ENCODE measurements at places on chromosomes 2 and 18. TPM values are rescaled to one million over a fixed set of nuclear protein-coding genes. Genes with fewer than 3 reads are reported as not detected.

LCT gene
- total RNA-seq = not detected

DNAJC5G gene
- total RNA-seq = 0.39 TPM

SLC11A1 gene
- 6.2 TPM for total RNA-seq

REG1B gene
- not detected for total RNA-seq

EPHA4 gene
- total RNA-seq = 11.2 TPM

GRCh38 chr18:6222271-6222670, 192.4 kb downstream of the L3MBTL4 start:
- H3K4me3 ChIP-seq = no peak overlapping the region
- no peaks in the 10 kb centered on the region for H3K4me1 ChIP-seq
- DNase-seq = no peak
- no peaks in the 10 kb centered on the region for H3K27me3 ChIP-seq

- DNase-seq = no peak
- no peak overlapping the region for H3K27ac ChIP-seq
- H3K4me1 ChIP-seq = no peaks in the 10 kb centered on the region
- no peak overlapping the region for H3K4me3 ChIP-seq
- H3K27me3 ChIP-seq = no peaks in the 10 kb centered on the region
These were observed 23.3 kb upstream of the ALPI start for GRCh38 chr2:232432598-232433184.

GRCh38 chr2:29240601-29241000, 125.4 kb downstream of the CLIP4 start:
- H3K4me1 ChIP-seq = no peaks in the 10 kb centered on the region
- DNase-seq = no peak
- H3K27ac ChIP-seq = no peak overlapping the region
- no peaks in the 10 kb centered on the region for H3K27me3 ChIP-seq

DNA sequence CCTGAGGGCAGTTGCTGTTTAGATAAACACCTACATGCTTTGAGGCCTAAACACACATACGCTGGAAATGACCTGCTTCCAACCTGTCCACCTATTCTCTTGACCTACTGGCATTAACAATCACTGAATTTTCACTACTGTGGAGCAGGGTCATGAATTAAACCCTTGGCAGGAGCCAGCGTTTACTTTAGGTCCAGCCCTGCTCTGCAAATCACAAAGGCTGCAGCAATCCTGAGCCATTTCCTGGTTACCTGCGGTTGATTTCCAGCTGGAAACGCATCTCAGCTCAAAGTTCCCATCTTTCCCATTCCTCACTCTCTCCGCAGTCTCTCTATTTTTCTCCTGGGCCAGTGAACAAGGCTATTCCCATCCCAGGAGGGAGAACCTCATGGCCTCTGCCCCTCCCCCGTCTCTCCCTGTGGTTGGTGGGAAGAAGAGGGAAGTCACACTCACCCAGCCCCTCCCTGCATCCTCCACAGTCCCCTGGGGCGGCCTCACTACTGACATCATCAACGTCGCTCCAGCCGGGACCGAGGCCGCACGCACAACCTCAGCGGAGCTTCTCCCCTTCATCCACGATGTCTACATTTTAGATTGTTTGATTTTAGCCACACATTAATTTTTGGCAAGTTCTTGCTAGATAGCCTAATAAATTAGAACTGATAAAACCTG, 84.5 kb upstream of the SNTG2 start:
- no peaks in the 10 kb centered on the region for H3K27me3 ChIP-seq
- H3K4me1 ChIP-seq = no peaks in the 10 kb centered on the region
- DNase-seq = no peak
- H3K36me3 ChIP-seq = no peaks in the 10 kb centered on the region
- H3K27ac ChIP-seq = no peak overlapping the region

- no peak for DNase-seq
- no peak overlapping the region for H3K4me3 ChIP-seq
- no peak overlapping the region for H3K27ac ChIP-seq
- no peaks in the 10 kb centered on the region for H3K36me3 ChIP-seq
- H3K4me1 ChIP-seq = no peaks in the 10 kb centered on the region
These were observed 92.4 kb downstream of the GBX2 start for GRCh38 chr2:236075802-236076201.

- no peaks in the 10 kb centered on the region for H3K27me3 ChIP-seq
- no peaks in the 10 kb centered on the region for H3K36me3 ChIP-seq
- no peak for DNase-seq
- H3K4me3 ChIP-seq = no peak overlapping the region
- no peaks in the 10 kb centered on the region for H3K4me1 ChIP-seq
These were observed 258.0 kb downstream of the DOK6 start for GRCh38 chr18:69658685-69659084.

GRCh38 chr2:9536504-9536903, 19.1 kb downstream of the ADAM17 start:
- peaks cover 4% of the 10 kb centered on the region for H3K36me3 ChIP-seq
- H3K27ac ChIP-seq = no peak overlapping the region
- H3K27me3 ChIP-seq = no peaks in the 10 kb centered on the region
- no peak overlapping the region for H3K4me3 ChIP-seq
- DNase-seq = no peak

- no peak for DNase-seq
- no peaks in the 10 kb centered on the region for H3K27me3 ChIP-seq
- H3K36me3 ChIP-seq = no peaks in the 10 kb centered on the region
- no peak overlapping the region for H3K4me3 ChIP-seq
These were observed 103.6 kb upstream of the SMAD2 start for GRCh38 chr18:48033790-48034650.

DNA sequence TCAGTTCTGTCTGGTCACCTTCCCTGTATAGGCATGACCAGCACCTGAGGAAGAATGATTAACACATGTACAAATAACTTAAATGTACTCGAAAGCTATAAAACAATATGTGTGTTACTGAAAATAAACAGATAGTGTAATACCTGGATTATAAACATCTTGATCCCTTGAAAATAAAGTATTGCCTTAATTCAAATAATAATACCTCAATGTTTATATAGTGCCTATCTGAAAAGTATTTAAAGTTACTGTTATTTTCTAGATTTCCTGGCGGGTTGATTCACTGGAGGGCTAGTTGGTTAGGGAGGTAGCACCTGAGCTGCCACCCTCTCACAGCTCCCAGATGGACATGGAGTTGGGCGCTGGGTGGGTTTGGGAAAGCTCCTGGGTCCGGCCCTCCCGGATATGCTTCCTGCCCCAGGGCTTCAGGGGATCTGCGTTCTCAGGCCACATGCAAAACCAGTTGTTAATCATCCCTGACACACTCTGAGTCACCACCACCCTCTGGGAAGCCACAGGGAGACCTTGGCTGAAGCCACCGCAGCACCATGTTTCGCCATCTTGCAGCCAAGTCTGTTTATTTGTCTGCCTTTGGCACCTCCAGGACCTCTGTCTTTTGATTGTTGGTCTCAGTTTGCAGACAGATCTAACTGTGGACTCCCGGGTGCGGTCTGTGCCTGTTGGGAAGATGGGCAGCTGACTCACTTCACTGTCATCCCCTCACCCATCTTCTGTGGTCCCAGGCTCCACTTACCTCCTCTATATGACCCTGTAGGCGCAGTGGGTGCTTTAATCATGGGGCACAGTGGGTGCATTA, 35.3 kb downstream of the RAB31 start:
- H3K27me3 ChIP-seq = no peaks in the 10 kb centered on the region
- no peaks in the 10 kb centered on the region for H3K36me3 ChIP-seq

DNA sequence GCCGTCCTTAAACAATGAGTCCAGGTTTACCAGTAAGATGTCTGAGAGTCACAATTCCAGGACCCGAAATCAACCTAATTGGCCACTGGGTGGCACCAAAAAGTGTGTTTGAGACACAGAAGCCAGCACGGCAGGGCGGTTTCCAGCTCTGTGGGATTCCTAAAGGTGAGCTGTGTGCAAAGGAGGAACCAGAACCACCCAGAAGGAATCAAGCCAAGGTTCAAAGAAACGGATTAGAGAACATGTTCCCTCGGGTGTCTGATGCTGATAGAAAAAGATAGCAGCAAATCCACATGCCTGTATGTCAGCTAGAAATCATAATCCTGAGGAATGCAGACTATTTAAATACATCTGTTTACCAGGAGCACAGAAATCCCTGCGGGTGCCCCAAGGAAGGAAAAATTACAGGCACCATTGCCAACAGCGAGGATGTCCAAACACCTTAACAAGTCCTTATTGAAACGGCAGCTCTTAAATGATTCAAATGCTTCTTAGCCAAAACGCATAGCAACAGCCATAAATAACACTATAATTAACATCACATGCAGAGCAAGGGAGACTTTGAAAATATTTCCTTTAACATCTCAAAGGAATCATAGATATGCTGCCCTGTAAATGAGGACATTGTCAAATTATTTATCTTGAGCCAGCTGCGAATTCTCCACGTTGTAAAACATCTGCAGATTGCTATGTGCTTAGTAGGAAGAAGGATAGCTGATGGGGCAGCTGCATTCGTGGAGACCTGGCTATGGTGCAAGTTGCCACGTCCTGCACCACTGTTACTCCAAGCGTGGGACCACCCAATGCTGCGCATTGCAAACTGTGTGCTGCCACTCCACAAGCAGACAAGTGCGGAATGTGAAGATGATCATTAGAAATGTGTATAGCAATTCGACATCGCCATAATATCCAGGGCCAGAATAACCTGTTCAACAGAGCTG, 318.7 kb upstream of the NCKAP5 start:
- H3K27ac ChIP-seq = no peak overlapping the region
- H3K4me3 ChIP-seq = no peak overlapping the region
- H3K27me3 ChIP-seq = no peaks in the 10 kb centered on the region
- DNase-seq = peak; percentile 82
- H3K36me3 ChIP-seq = no peaks in the 10 kb centered on the region

- DNase-seq = no peak
- no peak overlapping the region for H3K27ac ChIP-seq
- no peaks in the 10 kb centered on the region for H3K36me3 ChIP-seq
- H3K4me1 ChIP-seq = no peaks in the 10 kb centered on the region
- H3K27me3 ChIP-seq = no peaks in the 10 kb centered on the region
These were observed 6.9 kb upstream of the LIMS2 start for GRCh38 chr2:127681976-127682857.

GRCh38 chr2:105712981-105713596, 31.6 kb upstream of the NCK2 start:
- no peaks in the 10 kb centered on the region for H3K27me3 ChIP-seq
- H3K4me1 ChIP-seq = no peaks in the 10 kb centered on the region
- no peaks in the 10 kb centered on the region for H3K36me3 ChIP-seq
- H3K4me3 ChIP-seq = no peak overlapping the region
- no peak overlapping the region for H3K27ac ChIP-seq

All from adrenal gland (tissue), 19 donors.